ENCODE measurements at places on chromosomes 4 and X.

DNA sequence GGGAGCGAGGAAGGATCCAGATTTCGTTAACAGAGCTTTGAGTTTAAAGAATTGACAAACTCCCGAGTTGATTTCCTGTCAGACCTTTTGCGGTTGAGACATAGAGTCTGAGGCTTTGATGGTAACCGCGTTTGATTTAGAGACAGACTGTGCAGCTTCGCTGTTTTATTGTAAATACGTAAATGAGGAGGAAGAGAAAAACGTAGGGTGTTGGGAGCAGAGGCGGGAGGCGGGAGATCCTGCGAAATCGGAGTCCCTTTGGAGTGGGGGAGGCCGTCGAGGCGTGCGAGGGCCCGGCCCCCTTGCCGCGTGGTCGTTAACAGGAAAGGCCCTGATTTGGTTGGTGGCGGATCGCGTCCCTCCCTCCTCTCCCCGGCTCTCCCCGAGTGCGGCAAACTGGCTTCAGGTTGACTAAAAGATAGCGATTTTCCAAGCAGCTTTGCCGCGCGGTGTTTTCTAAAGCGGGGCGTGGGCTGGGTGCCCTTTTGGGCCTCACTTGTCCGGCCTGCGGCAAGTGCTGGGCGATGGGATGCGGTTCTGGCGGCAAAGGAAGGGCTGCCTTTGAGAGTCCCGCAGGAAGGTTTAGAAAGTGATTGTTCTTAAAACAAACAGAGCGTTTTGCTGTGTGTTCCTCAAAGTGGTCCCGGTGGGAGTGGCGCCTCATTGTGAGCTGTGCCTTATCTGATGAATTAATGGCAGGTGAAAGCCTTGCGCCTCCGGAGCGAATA lies 857 bp downstream of the SCML1 start:
- peak; percentile 37 for DNase-seq

GRCh38 chr4:102036619-102037376 lies 246.3 kb downstream of the BANK1 start:
- no peak for DNase-seq

GRCh38 chrX:54865208-54865607 lies 55.4 kb upstream of the TRO start:
- DNase-seq: no peak

- no peak for DNase-seq
Observed at GRCh38 chr4:43943998-43944397, 504.6 kb downstream of the KCTD8 start.

GRCh38 chr4:164481306-164482091 lies 272.4 kb upstream of the SMIM31 start:
- no peak for DNase-seq

- no peak for DNase-seq
Observed at GRCh38 chr4:19095491-19096046, 1074.0 kb upstream of the LCORL start.

DNA sequence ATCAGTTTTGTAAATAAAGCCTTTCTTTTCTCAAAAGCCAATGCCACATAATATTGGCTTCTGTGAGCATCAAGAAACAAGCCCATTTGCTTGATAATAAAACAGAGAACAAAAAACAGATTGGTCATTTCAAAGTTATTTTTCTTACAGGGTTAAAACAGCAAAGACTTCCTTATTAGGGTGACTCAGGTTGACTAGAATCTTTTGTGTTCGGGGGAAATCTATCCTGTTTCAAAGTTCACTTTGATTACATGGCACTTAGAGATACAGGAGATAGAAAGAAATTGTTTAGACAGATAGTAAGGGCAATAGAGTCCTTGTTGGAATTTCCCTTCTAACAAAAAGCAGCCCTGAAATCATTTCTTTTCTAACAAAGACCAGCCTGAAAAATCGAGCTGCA lies 170.0 kb upstream of the GLRA2 start:
- no peak for DNase-seq

DNA sequence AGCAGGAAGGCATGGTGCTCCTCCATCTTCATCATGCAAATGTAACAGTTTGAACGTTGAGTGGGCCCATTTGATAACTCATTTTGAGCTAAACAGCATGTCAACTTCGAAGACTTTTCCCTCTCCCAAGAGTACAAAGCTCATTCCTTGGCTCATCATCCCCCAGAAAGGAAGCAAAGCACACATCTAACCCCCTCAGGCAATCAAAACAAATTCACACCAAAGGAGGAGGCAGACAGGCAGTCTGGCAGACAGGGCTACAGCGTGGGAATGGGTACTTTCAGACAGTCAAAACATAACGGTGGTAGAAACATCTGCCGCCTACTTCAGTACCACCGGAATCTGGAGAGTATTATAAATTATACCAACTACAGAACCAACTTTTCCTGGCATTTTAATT lies 81.7 kb downstream of the PCDH19 start:
- DNase-seq: no peak

DNA sequence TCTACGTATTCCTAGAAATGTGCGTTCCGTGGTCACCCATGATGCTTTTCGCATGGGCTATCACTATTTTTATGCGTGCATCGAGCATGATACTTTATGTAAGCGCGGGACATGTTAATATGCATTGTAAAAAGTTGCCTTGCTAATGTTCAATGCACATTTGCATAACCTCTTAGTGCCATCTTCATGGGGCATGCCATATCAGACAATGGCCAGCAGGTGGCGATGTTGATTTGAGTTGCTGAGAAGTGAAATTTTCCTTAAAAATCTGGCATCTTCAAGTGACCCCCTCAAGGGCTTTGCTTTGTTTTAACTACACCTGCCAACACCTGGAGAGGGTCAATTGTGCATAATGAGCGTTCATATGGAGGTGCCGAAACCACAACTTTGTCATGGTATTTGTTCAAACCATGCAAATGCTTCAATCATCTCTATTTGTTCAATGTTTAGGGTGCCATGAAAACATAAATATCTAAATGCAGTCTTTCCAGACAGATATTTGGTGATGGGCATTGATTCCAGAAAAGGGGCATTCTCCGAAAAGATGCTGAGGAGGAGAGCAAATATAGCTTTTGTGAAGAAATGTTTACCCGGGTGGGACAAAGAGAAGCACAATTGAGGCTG lies 833.9 kb upstream of the PRKX start:
- peak; percentile 1 for DNase-seq

GRCh38 chr4:144594471-144594986 lies 51.4 kb upstream of the HHIP start:
- DNase-seq: no peak

DNA sequence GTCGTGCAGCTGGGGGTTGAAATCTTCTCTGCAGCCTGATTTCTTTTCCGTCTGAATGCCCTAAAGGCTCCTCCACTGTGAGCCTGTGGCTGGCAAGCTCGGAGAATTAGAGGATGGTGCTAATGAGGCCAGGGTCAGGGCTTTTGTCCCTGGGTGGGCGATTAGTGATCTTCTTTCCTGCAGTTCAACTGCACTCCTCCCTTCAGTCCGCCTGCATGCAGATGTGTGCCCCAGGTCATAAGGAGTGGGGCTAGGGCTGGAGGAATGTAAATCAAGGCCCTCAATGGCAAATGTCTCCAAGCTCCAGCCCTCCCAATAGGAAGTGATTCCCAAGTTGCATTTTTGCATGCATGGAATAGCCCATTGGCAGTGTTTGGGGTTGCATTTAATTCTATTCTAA lies 405.0 kb downstream of the AFF2 start:
- no peak for DNase-seq

GRCh38 chr4:123966990-123967769 lies 570.6 kb downstream of the SPRY1 start:
- no peak for DNase-seq

DNA sequence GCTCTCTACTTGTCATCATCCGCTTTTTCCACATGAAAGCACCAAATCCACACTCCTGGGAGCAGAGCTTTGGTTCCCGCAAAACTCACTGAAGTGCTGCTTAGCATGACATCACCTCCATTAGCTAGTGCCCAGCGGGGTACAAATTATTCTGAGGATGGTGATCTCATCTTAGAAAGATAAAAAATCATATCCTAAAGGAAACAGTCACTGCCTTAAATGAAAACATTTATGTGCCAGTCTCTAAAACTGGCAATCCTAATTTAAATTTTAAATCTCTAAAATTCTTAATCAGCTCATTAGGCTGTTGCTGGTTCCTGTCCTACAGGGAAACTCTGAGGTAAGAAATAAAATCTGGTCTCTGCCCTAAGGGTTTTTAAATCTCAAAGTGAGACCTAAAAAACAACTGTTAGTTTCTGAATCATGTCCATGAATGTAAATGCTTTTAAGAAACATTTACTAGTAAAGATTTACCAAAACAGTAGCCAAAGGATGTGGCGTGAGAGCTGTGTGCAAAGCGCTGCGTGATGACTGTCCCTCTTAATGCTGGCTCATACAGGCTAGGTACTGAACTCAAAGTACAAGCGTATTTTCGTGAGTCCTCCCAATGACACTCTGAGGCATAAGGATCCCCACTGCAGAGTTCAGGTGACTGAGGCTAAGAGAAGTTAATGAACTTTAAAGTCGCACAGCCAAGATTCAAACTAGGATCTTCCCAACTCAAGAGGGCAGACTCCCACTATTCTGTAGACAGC lies 4.5 kb downstream of the CASP3 start:
- no peak for DNase-seq

DNA sequence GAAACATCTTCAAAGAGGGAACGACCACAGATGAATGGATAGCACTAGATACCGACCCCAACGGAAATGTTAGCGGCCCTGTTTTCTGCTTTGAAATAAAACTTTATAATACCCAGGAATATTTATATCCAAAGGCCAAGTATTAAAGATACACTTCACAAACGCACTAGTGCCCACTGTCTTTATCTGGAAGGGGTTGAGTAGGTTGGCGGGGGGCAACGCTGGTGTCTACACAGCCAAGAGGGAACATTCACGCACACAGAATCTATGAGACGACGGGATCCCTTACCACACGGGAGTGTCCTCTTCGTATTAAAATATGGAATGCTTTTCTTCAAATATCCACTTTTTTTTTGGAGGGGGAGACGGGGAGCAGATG lies 3.3 kb downstream of the HAND2 start:
- DNase-seq: no peak

DNA sequence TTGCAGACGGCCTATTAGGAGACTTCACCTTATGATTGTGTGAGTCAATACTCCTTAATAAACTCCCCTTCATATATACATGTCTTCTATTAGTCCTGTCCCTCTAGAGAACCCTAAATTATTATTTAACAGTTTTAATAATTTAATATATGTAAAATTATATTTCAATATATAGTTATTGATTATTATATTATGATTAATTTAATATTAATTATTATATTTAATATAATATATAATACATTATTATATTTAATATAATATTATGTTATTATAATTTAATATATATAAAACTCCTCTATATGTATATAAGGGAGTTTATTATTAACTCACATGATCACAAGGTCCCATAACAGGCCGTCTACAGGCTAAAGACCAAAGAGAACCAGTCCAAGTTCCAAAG lies 533.2 kb downstream of the ARAP2 start:
- no peak for DNase-seq

Measured in GM06990 (cell line).